ENCODE measurements at places on chromosomes 7 and 10.
A peak's percentile ranks its signal among the peaks of the same experiment; 100 is the strongest.

GRCh38 chr7:38142736-38143135 is 35.3 kb upstream of the STARD3NL start:
- DNase-seq, result no peak

DNA sequence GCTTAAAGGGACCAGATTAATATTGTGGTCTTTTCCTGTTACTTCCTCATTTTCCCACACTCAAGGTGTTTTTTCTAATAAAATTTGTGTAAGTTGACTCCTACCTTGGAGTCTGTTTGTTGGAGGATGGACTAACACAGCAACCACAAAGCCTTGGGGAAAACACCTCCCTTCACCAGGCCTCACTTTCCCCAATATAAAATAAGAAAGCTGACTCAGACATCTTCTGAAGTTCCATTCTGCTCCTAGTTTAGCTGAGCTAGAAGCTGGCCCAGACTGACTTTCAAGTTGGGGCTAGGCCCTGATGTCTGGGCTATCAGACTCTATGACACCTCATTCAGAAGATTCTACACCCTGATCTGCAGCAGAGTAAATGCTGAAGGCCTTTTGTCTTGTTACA is 73.0 kb upstream of the ADRB1 start:
- no peak for DNase-seq

DNA sequence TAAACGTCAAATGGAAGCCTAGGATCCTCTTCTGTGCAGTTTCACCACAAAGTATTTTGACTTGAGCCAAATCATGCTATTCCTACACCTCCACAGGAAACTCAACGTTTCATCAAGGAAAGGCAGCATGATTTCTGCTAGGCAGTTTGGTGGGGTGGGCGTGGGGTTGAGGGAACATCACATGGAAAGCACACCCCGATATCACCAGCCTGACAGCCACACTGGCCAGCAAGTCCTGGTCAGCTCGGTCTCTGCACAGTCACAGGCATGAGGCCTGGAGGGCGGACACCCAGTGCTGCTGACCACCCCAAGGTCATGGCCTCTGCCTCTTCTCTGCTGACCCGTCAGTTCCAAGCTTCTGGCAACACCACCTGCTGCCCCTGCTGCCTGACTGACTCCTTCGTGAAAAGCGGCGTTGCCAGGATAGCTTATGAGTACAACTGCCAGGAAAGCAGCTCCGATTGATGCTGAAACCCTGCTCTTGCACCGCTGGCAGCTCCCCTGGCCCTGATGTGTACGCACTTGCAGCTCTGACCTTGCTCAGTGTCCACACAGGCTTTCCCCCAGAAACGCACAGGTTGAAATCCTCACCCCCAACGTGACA is 171.5 kb downstream of the DIP2C start:
- DNase-seq, result no peak

GRCh38 chr7:145168427-145168826 is 332.6 kb upstream of the TPK1 start:
- no peak for DNase-seq

- DNase-seq, result no peak
Measured at GRCh38 chr7:24907311-24907886, 72.6 kb downstream of the OSBPL3 start.

DNA sequence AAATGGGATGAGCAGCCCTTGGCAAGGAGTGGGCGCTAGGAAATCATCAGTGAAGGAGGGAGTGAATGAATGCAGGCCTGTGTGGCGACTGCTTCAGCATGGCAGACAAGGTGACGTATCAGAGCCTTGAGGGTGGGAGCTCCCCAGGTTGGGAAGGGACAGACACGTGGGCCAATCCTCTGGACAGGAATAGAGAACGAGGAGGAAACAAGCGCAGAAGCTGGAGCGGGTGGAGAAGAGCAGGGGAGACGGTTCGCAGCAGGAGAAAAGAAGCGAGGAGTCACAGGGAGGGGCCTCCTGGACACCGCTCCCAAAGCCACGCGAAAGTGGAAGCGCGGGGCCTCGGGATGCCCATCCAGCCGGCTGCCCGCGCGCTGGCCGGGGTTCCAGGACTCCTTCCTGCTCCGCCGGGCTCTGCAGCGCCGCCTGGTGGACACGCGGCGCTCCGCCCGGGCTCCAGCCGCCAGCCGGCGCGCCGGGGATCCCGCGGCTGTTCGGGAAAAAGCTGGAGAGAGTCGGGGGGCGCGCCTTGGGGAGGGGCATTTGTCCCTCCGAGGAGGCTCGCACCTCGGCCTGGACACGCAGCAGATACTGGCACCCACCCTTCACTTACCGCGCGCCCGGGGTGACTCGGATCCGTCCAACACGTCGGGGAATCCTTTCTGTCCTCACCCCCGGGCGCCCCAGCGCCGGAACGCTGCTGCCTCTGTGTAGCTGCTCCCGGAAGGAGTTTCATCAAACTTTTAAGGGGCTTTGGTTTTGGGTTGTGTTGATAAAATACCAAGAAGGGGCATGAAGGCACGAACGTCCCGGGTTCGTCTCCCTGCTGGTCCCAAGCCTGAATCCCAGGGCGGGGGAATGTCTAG is 6.3 kb downstream of the ZNF503 start:
- no peak for DNase-seq

DNA sequence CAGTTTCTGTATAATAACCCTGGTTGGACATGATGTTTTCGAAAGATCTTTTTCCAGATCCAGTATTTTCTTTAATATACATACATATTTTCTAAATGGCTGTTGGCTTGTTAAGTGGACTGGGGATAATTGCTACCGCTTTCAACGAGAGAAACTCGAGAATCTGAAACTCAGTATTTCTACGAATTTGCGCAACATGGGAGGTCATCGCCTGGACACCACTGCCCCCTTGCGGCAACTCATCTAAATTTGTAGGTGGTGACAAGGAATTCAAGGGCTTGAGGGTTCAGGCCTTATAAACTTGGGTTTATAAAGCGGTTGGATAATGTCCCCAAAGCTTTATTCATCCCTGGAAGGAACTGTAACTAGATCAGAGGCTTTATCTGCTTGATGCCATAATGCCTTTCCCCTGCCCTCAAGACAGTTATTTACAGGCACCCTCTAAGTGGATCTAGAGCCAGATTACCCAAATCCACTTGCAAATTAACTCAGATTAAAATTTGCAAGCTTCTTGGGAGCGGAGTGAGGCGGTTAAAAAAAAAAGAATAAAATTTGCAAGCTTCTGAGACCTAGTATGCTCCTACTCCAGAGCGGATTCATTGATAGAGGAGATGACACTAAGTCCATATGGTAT is 21.3 kb upstream of the KCNK18 start:
- peak; percentile 61 for DNase-seq

DNA sequence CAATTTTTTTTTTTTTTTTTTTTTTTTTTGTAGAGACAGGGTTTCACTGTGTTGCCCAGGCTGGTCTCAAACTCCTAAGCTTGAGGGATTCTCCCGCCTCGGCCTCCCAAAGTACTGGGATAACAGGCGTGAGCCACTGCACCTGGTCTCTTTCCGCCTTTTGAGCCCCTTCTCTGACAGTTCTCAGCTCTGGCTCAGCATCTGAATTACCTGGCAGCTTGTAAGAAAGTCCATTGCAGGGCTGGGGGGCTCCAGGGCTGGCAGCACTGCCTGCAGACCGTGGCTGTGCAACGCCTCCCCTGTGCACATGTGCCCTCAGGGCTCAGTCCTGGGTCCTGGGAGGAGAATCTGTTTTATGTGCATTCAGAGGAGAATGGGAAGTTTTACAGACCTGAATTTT is 37.6 kb downstream of the VWA2 start:
- DNase-seq, result no peak

DNA sequence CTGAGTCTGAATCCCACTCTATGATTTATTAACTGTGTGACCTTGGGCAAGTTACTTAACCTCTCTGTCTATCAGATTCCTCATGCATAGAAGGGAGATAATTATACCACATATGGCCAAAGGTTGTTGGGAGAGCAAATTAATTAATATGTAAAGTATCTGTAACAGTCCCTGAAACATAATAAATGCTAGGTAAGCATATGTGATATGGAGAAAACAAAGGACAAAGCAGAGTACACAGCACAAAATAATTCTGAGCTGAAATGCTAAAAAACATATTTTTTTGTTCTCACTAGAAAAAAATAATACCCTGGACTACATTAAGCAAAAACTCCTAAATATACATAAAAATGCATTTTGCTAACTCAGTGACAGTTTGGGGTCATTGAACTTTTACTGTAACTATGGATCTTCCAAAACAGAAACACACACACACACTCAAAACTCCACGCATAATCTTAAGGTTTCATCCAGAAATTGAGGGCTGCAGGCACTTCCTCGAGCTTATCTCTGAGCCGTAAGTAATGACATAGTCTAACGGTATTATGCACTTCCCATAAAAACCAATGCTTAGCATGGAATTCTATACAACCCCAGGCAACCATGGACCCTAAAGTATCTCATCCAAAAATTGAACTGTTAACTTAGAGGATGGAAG is 201.7 kb upstream of the PTN start:
- DNase-seq, result no peak

GRCh38 chr7:139784648-139785047 is 6.8 kb upstream of the HIPK2 start:
- DNase-seq, result no peak

- DNase-seq, result no peak
Measured at GRCh38 chr7:48085433-48085791, 3.7 kb upstream of the UPP1 start.

DNA sequence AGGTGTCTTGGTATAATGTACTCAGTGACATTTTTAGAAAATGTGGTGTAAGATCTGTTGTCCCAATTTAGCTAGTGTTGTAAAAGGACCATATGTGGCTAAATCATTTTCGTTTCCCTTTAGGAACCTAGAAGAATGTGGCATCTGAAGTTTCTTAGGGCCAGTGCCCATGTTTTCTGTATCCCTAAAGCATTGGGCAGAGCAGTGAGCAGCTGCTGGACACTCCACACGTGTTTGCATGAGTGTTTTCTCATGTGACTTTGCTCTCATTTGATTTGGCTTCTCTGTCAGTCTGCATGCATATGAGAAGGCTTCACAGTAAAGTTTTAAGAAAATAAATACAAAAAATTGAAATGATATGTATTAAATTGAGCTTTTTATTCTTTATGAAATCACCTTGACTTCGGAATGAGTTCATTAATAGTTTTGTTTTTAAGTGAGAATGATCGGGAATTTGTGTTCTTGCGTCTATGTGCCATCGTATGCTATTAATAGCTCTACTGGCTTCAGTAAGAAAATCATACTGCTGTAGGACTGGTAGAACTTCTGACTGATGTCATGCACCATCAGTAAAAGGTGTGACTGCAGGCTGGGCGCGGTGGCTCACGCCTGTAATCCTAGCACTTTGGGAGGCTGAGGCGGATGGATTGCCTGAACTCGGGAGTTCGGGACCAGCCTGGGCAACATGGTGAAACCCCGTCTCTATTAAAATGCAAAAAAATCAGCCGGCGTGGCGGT is 61.3 kb downstream of the RBM33 start:
- DNase-seq, result no peak

- DNase-seq, result no peak
Measured at GRCh38 chr7:154204046-154204445, 151.8 kb downstream of the DPP6 start.

DNA sequence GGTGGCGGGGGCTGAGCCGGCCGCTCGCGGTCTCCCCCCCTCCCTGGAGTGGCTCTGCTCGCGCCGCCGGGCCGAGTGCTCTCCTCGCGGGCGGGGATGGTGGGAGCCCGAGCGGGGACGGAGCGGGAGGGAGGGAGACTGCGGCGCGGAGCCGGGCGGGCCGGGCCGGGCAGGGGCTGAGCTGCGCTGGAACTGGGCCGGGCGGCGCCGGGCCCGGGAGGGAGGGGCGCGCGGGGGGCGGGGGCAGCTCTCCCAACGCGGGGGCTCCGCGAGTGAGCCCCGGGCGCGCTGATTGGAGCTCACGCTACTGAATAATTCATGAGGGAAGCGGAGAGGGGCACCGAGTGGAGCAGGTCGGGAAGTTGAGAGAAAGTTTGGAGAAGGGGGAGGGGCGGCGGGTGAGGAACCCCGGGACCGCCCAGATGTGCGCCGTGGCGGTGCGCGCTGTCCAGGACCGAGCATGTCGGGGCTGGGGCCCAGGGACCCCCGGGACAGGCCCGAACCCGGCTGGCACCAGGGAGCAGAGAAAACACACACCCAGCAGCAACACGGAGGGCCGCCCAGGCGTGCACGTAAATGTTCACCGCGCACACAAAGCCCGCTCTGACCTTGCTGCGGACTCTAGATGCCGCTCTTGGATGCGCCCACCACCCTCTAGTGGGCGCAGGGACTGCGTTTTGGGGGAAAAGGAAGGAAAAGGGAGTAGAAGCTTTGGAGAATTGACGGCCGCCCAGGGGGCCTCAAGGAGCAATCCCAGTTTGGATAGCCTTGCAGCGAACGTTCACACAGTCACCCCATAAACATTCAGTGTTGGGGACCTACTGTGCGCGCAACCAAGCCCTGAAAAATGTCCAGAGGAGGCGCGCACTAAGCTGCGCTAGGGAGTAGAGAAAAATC is at the start of gene EPHB4:
Gene EPHB4, minus strand, starts transcription at position 194 of the 897 bp plus-strand sequence. CDS start 493 bp downstream, outside the sequence.
- no peak for DNase-seq

GRCh38 chr10:103396789-103397087 is 312 bp downstream of the PDCD11 start:
- no peak for DNase-seq

DNA sequence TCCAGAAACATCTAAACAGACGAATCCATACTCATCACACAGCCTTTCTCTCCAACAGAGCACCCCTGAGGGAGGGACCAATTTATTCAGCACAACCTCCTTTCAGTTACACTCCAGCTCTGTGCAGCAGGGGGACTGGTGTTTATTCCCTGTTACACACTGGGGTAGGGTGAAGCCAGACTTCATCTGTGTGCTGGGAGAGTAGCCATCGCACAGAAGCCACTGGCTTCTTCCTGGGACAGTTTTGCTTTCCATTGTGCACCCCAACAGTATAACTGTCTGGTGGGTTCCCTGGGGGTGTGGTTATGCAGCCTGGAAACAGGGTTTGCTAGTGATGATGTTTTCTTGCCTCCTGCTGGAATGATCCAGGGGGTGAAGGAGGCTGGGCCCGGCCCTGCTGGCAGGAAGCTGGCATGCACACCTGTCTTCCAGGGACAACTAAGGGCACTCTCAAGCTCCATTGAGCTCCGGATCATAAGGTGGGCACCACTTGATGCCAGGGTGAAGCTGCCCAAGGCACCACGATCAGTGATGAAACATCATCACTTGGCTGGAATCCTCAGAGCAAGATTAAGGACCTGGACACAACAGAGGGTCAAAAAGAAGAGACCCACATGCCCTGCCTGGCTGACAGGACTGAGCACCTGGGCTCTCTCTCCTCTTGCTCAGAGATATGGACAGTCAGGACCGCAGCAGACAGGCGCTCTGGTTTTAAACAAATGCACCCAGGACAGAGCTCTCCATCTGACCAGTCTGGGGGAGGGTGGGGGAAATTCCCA is 293.2 kb downstream of the GRID1 start:
- DNase-seq, result no peak
